ENCODE measurements at places on chromosomes 1 and 21. TPM values are rescaled to one million over a fixed set of nuclear protein-coding genes. Genes with fewer than 3 reads are reported as not detected.
A peak's percentile ranks its signal among the peaks of the same experiment; 100 is the strongest.

SMIM1 gene
- not detected for total RNA-seq

PLK3 gene
- 77.6 TPM for total RNA-seq

KCNE1 gene
- total RNA-seq: 2.2 TPM

CASP9 gene
- total RNA-seq: 22.1 TPM

DENND4B gene
- 42.7 TPM for total RNA-seq

DNA sequence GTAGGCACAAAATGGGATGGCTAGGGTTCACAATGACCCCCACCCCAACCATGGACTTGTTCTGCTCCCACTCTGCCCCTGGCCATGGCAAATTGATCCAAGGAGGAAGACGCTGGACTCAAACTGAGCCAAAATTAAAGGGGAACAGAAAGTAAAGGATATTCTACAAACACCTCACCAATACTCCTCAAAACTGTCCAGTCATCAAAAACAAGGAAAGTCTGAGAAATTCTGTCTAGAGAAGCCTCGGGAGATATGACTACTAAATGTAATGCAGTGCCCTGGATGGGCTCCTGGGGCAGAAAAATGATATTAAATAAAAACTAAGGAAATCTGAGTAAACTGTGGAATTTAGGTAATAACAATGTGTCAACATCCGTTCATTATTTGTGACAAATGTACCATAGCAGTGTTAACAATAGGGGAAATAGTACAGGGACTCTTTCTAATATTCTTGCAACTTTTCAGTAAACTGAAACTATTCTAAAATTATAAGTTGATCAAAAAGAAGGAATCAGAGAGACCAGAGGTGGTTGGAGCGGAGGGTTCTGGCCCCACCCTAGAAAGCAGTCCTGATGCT, 45.0 kb downstream of the MIS18A start:
- H3K4me3 ChIP-seq: no peak overlapping the region
- no peaks in the 10 kb centered on the region for H3K4me1 ChIP-seq
- DNase-seq: no peak
- no peak overlapping the region for H3K27ac ChIP-seq
- H3K36me3 ChIP-seq: no peaks in the 10 kb centered on the region

- peak overlapping the region; percentile 37 for H3K27ac ChIP-seq
- H3K27me3 ChIP-seq: no peaks in the 10 kb centered on the region
- no peak for DNase-seq
Measured at GRCh38 chr1:230152999-230153398, 86.0 kb downstream of the GALNT2 start.

DNA sequence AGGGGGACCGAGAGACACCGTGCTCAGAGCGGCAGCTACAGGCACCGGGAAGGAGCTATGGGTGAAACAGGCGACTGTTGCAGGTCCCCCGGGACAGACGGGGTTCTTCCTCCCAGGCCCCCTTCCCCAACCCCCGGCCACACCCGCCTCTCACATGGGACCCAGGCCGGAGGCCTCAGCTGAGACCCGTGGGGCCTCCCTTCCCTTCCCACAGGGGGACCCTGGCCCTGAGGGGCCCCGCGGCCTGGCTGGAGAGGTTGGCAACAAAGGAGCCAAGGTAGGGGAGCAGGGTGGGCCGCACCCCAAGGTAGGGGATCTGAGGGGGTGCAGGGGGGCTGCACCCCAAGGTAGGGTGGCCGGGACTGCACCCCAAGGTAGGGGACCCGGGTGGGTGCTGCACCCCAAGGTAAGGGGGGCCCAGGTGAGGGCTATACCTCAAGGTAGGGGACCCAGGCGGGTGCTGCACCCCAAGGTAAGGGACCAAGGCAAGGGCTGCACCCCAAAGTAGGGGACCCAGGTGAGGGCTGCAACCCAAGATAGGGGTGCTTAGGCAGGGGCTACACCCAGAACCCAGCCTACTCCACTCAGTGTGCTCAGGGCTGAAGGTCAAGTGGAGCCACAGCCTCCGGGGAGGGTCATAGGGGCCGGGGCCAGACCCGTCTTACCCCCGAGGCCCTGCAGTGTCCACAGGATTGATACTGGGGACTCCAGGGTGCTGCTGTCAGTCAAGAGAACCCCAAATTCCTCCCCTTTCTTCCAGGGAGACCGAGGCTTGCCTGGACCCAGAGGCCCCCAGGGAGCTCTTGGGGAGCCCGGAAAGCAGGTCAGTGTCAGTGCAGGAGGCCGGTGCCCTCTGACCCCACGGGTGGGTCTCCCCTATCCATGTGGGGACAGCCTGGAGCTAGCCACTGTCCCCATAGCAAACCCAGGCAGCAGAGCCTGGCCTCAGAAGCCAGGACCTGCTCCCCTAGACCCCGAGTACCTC, 22.7 kb downstream of the COL6A2 start:
- DNase-seq: no peak
- H3K4me1 ChIP-seq: peaks cover 17% of the 10 kb centered on the region
- H3K27ac ChIP-seq: peak overlapping the region; percentile 44
- H3K4me3 ChIP-seq: no peak overlapping the region

- H3K27me3 ChIP-seq: no peaks in the 10 kb centered on the region
- H3K4me3 ChIP-seq: no peak overlapping the region
- no peak overlapping the region for H3K27ac ChIP-seq
- H3K36me3 ChIP-seq: no peaks in the 10 kb centered on the region
Measured at GRCh38 chr1:91440847-91441246, 36.2 kb upstream of the HFM1 start.

DNA sequence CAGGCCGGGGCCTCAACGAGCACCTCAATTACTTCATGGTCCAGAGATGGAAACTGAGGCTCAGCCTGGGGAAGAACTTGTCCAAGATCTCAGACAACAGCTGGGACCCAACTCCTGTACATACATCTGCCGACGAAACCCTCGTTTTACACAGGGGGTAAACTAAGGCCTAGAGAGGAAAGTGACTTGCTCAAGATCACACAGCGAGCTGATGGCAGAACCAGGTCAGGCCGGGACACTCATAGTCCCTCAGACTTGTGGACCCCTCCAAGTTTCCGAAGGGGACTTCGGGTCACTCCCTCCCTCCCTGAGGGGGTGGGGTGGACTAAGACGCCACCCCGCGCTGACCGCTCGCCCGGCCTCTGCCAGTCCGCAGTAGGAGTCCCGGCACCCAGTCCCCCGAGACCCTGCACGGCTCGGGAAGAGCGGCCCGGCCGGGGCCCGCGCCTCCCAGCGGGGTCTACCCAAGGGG, 430 bp downstream of the WASF2 start:
- H3K36me3 ChIP-seq: no peaks in the 10 kb centered on the region
- H3K4me3 ChIP-seq: peak overlapping the region; percentile 94
- peaks cover 53% of the 10 kb centered on the region for H3K4me1 ChIP-seq
- no peaks in the 10 kb centered on the region for H3K27me3 ChIP-seq
- peak overlapping the region; percentile 100 for H3K27ac ChIP-seq

GRCh38 chr1:233132445-233132844, 163.1 kb downstream of the PCNX2 start:
- DNase-seq: no peak
- H3K27me3 ChIP-seq: no peaks in the 10 kb centered on the region
- H3K4me3 ChIP-seq: no peak overlapping the region
- H3K4me1 ChIP-seq: no peaks in the 10 kb centered on the region
- no peak overlapping the region for H3K27ac ChIP-seq
- no peaks in the 10 kb centered on the region for H3K36me3 ChIP-seq

- no peaks in the 10 kb centered on the region for H3K27me3 ChIP-seq
- no peak for DNase-seq
- no peaks in the 10 kb centered on the region for H3K36me3 ChIP-seq
- no peak overlapping the region for H3K4me3 ChIP-seq
Measured at GRCh38 chr1:47646676-47647075, 208.8 kb downstream of the FOXD2 start.

GRCh38 chr1:32321712-32322291, 14.2 kb downstream of the MARCKSL1 start:
- no peak for DNase-seq
- no peak overlapping the region for H3K27ac ChIP-seq
- H3K36me3 ChIP-seq: peaks cover 45% of the 10 kb centered on the region

- no peaks in the 10 kb centered on the region for H3K27me3 ChIP-seq
- H3K4me3 ChIP-seq: no peak overlapping the region
- no peak overlapping the region for H3K27ac ChIP-seq
Measured at GRCh38 chr1:221781102-221781755, 39.3 kb upstream of the DUSP10 start.

DNA sequence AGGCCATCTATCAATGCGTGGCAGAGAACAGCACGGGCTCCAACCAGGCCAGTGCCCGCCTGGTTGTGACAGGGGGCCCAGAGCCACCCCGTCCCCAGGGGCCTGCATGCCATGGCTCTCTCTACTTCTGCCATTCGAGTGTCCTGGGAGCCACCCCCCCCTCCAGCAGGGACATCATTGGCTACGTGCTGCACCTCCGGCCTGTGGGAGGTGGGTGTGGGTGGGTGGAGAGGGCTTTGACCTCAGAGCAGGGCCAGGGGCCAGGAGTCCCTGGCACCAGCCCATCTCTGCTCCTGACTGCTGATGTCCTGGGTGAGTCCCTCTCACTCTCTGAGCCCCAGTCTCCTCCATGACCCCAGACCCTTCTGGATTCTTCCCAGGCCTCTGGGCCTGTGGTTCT, 25.3 kb downstream of the SLC27A3 start:
- H3K4me1 ChIP-seq: no peaks in the 10 kb centered on the region
- no peak overlapping the region for H3K27ac ChIP-seq
- H3K4me3 ChIP-seq: no peak overlapping the region
- no peaks in the 10 kb centered on the region for H3K36me3 ChIP-seq
- H3K27me3 ChIP-seq: no peaks in the 10 kb centered on the region
- no peak for DNase-seq
